ENCODE measurements at places on chromosomes 5 and 9.

- no peak for DNase-seq
Observed at GRCh38 chr9:114140850-114141249, 14.5 kb upstream of the COL27A1 start.

GRCh38 chr5:132019337-132019736 lies 7.9 kb upstream of the ACSL6 start:
- DNase-seq, result no peak

DNA sequence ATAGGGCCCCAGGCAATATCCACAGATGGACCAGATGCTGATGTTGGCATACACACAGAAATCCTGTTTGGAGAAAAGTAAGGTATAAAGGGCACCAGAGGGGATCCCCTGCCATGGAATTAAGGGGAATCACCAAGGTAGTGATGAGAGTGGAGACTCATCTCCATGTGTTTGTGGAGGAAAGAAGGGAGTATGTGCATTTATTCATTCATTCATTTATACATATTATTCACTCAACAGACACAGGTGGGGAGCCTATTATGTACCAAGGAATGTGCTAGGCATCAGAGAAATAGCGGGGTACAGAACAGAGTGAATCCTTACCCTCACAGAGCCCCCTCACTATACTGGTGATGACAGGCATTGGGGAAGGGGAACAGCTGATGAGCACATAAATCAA lies 116.8 kb upstream of the IL12B start:
- DNase-seq, result no peak

DNA sequence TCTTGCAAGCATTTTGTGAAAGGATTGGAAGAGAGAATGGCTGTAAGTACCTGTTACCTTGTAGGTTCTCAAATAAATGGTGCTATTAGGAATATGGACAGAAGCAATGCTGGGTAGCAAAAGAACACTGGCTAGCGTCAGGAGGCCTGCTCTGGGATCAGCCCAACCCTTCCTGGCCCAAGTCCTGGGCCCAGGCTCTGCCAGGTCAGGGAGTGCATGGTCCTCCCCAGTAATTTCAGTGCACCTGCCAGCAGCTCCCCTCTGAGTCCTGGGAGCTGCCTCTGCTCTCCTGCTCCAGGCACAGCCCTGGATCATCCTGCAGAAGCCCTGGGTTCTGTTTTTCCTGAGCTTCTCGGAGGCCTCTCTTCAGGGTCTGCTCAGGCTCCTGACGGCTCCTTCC lies 89.5 kb upstream of the ARAP3 start:
- no peak for DNase-seq

DNA sequence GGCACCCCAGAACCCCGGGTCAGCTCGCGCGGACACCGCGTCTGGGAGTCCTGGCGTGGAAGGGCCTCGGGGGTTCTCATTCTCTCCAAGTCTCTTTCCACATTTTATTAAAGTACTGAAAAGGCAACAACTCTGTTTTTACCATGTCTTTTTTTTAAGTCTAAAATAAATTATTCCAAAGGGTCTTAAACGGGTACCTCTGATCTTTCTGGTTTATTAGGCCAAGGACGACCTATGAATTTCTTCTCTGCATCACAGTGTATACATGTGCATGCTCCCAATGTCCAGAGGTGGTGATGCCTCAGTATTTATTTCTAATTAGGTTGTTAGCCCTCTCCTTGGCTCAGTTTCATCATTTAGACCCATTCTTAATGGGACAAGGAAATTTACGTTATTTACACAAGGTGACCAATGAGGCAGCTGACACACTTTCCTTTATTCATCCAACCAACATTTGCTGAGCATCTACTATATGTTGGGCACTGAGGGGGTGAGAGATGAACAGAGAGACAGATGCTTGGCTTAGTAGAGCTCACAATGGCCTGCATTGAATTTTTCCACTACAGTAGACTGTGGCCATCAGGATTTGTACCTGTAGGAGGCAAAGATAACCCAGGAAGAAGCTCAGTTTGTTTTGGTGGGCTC lies 7.6 kb upstream of the OTP start:
- no peak for DNase-seq

- DNase-seq, result no peak
Observed at GRCh38 chr5:95072281-95072680, 212.6 kb downstream of the MCTP1 start.

GRCh38 chr5:31122998-31123951 lies 70.2 kb upstream of the CDH6 start:
- DNase-seq, result no peak

GRCh38 chr9:98321269-98321668 lies 65.8 kb upstream of the TBC1D2 start:
- DNase-seq, result no peak

DNA sequence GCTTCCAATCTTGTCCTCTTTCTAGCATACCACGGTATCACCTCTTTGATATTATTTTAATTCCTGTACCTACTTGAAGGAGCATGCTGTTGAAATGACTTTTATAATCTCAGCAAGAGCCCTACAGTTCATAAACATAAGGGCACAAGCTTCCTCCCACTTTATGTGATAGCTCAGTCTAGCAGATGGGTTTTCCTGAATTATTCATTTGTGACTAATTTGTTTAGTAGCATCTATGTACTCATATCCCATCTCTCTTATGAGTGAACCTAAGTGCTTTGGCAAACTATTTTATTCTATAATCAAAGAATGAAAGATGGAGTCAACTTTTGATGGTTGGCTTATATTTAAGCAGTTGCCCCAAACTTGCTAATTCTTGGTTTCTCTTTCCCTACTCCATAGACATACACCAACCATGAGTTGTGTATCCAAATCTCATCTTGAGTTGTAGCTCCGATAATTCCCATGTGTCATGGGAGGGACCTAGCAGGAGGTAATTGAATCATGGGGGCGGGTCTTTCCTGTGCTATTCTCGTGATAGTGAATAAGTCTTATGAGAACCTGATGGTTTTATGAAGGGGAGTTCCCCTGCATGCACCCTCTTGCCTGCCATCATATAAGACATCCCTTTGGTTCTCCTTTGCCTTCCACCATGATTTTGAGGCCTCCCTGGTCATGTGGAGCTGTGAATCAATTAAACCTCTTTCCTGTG lies 17.7 kb downstream of the TXNDC8 start:
- no peak for DNase-seq

DNA sequence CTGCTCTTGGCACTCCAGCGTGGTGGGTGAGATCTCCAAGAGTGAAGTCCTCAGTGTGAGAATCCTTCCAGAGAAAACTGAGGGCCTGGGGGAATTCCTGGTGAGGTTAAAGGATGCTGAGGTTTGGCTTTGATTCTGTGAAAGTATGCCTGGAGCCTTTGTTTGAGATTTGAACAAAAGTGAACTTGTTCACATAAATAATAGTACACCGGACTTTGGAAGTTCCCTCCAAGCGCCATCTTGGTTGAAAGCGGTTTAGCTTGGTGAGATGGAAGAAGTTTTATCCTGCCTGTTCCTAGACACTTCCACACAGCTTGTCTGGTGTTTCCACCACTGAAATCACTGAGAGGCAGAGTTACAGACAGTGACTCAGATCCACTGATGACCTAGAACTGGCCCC lies 286.4 kb downstream of the NTRK2 start:
- DNase-seq, result no peak

GRCh38 chr5:2685651-2686272 lies 65.7 kb downstream of the IRX2 start:
- no peak for DNase-seq

- no peak for DNase-seq
Observed at GRCh38 chr9:132062806-132063205, 16.9 kb downstream of the MED27 start.

- DNase-seq, result no peak
Observed at GRCh38 chr9:109351032-109351431, 30.2 kb upstream of the EPB41L4B start.

- DNase-seq, result peak; percentile 14
Observed at GRCh38 chr9:134915046-134915985, 2.4 kb downstream of the FCN1 start.

DNA sequence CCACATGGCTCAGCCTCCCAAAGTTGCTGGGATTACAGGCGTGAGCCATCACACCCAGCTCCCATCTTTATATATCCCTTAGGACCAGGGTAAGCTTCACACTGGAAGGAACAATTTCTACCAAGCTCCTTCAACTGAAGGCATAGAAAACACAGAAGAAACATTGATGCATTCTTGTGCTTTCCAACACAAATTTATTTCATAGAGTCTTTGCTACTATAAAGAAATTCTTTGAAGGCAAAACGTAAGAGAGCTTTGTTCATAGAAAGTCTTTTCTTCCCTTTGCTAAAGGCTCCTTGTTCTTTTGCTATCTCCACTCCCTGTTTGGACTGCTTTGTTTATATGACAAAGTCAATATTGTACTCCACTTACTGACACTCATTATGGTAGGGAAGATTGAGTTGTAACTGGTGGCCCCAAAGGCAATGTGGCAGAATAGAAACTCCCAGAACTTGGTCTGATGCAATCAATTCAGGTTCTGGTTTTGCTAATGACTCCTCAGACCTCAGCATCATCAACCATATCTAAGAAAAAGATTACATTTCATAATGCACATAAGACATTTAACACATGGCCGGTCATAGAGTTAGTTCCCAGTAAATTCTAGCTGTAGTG lies 97.4 kb upstream of the CLINT1 start:
- DNase-seq, result no peak

GRCh38 chr5:124980163-124980941 lies 233.9 kb upstream of the ZNF608 start:
- peak; percentile 52 for DNase-seq

DNA sequence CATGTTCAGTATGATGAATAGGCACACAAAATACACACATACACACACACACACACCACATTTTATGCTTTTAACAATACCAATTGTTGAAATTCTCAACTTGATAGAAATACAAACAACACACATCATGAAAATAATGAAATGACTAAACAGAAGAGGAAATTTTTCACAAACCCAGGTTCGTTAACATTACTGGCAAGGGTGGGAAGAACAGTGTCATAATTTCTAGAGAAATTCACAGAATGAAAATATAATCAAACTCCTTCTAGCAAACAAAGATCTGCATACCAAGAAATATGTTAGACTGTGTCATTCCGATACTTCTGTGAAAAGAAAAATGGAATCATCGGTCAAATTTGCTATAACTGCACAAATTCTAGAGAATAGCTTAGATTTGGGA lies 41.9 kb downstream of the ST8SIA4 start:
- no peak for DNase-seq

GRCh38 chr9:97437051-97437600 lies 25.2 kb downstream of the TDRD7 start:
- DNase-seq, result no peak

DNA sequence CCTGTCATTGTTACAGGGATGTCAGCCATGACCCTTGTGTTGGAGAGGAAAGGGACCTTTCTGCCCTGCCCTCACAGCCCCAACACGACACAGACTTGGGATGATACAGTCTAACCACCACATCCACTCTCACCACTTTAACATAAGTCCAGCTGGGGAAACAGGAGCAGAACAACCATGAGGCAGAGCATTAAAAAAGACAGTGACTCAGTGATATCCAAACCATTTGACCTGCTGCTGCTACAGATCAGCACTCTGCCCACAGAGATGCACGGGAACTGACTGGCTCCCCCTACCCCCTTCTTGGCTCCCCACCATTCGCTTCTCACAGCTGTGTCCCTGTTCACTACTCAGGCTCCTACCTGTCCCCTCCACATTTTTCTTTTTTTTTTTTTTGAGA lies 458.6 kb downstream of the ZNF608 start:
- no peak for DNase-seq

DNA sequence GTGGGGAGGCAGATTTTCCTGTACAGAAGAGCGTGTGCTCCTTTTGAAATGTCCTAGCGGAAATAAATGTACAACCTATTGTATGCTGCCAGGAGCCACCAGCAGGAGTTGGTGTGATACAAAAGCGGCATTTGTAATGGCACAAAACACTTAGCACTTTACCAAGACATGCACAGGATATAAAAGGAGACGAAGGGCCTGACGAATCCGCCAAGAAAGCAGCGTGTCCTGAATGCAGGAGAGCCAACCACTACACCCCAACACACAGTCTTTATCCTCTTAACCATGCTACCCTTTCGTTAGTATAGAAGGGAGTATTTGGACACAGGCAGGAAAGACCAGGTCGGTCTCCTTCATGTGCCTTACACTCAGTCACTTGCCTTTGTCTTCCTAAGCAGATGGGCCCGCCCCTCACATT lies 218.1 kb downstream of the TRIM32 start:
- DNase-seq, result peak; percentile 56

DNA sequence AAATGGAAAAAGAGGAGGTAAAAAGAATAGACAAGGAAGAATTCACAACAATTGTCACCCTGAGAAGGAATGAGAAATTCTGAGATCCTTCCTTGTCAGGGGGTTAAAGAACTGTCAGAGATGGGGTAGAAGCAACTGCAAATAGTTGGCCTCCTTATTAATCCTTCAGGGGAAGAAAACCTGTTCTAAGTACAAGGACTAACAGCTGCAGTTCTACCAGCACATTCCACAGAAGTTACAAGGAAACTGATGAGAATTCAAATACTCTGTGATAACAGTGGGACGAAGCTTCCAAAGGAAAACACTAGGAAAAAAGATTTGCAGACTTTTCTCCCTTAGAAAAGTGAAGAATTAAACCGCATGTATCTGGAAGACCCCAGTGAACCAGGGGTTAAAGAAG lies 93.7 kb downstream of the OR2K2 start:
- no peak for DNase-seq

GRCh38 chr9:122217640-122218039 lies 11.1 kb downstream of the LHX6 start:
- DNase-seq, result no peak

DNA sequence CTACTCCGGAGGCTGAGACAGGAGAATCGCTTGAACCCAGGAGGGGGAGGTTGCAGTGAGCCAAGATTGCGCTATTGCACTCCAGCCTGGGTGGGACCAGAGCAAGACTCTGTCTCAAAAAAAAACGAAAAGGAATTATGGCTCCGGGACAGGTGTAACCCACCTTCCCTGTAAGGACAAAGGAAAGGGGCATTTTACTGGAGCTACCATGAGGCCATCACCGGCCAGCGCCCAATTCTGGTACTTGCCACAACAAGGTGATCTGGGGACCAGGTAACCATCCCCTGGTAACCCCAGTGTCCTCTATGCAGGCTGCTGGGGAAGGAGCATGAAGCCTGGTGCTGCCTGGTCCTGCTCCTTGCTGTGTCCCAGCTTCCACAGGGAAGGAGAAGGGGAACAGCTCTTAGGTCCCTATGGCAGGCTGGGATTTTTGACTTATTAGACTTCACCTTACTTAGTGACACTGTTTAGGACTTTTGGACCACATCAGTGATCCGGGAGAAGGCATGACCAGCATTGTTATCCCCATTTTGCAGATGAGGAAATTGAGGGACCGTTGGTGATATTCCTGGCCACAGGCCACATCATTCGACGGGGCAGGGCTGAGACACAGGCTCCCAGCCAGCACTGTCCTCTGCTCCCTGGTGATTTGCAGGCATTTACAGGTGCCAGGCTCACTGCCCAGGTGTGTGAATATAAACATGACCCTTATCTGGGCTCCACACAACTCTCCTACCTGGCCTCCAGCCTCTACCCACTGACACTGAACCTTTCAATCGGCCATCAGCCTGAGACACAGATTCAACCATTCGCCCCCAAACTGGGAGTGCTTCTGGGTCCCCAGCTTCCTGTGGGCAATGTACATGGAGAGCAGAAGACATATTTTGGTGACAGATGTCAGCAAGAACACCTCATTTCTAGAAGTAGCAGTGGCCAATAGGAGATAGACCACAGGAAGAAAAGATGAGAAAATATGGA lies 26.5 kb upstream of the ABO start:
- no peak for DNase-seq
